ENCODE measurements at places on chromosomes 12 and 14.

DNA sequence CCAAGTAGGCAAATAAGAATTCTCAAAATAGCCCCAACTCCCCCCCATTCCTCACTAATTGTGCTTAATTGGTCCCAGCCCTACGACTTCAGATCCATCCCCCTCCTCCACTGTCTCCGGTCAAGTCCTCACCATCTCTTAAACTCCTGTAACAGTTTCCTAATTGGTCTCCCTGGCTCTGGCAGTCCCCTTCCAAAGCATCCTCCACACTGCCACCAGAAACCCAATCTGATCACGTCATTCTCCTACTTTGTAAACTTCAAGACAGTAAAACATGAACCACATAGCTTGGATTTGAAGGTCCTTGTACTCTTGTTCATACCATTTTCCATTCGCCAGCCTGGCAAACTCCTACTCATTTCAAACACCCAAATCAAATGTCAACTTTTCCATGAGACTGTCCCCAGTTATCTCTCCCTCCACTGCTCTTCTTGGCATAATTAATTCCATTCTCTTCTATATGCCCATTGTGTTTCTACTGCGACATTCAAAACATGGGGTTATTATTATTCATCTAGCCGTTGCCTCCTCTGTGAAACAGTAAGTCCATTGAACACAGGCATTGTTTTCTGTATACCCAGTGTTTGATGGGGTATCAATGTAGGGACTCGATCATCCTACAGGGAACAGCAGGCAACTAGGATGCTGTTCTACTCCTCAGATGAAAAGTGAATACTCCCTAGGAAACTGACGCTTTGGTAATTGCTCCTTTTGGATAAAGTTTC, 104.6 kb downstream of the EGLN3 start:
- DNase-seq: no peak

- DNase-seq: no peak
Observed at GRCh38 chr12:6849427-6849826, 1.7 kb downstream of the CDCA3 start.

DNA sequence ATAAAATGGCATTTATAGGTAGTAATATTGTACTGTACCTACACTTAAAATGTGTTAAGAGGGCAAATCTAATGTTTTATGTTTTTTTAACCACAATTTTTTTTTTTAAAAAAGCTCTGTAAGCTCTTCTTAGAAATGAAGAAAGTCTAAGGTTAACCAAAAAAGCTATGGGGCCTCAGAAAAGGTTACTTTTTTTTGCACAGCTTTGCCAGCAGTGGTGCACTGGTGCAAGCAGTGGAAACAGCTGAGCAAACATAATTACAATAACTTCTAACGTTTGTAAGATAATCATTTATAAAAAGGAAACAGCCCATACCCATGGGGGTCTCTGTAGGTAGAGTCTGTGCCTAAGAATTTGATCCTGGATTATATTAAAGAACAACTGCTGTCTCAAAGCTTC, 85.1 kb upstream of the NID2 start:
- no peak for DNase-seq

DNA sequence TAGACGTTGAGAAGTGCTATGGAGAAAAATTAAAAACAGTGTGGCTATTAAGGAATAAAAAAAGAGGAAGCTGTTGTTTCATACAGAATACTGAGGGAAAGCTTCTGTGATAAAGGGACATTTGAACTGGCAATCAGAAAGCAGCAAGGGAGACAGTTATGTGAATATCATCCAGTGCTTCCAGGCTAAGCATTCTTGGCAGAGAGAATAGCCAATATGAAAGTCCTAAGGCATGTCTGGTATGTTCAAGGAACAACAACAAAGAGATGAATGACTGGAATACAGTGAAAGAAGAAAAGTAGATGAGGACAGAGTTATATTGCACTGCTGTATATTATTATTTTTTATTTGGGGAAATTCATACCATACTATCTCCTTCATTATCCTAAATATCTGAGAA, 23.9 kb downstream of the SCAF11 start:
- no peak for DNase-seq

DNA sequence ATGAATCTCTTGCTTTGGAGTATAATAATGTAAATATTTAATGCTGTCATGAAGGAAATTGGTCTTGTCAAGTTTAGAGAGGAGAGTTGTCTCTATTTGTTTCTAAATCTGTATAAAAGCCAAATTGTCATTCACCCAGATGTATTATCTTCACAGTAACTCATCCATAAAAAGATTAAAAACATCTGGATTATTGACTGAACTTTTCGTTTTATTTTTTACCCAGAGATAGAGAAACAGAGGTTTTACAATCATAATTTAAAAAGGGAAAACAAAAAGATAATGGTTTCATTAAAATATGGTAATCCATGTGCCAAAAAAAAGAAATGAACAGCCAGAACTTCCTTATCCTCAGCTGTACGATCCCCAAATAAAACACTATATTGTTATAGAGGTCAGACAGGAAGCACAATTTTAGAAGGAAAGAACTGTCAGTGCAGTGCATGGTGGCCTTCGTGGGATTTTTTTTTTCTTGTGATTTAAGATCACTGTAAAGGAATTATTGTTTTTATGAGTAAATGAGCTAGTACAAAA, 125.9 kb downstream of the ACSS3 start:
- DNase-seq: no peak

GRCh38 chr14:59330455-59330854, 134.7 kb downstream of the GPR135 start:
- no peak for DNase-seq

DNA sequence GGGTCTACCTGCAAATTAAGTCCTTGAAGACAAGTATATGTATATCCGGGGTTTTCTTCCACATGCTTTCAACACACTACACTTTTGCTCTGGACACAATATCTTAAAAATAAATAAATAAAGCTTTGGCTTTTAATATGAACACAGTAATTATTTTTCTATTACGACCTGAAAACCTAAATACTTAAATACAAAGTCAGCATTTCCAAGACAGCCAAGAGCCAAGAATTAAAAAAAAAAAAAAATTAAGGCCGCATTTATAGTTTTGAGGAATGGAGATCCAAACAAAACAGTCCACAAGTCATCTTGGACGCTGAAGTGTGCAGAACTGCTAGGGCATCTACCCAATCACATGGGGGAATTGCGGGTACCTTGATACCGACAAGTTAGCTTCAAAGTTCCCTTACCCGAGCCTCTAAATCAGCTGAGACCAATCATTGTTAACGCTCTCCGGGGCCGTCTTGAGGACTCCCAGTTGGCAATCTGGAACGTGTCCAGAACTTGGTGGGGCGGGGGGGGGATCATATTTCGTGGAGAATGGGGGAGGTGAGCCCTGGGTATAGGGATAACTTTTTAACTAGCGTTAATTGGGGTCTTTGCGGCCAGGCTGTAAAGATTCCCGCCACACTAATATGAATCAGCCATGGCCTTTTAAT, 731 bp upstream of the PCNX4 start:
- DNase-seq: peak; percentile 80

DNA sequence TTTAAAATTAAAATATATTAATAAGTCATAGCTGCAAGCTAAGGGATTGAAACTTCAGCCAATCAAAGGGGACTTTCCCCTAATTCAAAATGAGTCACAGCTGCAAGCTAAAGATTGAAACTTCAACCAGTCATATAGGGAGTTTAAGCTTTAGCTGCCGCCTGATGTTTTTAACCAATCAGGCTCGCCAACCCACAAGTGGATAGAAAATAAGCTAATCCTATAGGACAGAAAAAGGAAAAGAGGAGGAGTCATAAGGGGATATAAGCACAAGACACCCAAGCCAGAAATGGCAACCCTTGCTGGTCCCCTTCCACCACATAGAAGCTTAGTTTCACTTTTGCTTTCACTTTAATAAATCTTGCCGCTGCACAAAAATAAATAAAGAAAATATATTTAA, 1154.6 kb downstream of the GALC start:
- DNase-seq: no peak

DNA sequence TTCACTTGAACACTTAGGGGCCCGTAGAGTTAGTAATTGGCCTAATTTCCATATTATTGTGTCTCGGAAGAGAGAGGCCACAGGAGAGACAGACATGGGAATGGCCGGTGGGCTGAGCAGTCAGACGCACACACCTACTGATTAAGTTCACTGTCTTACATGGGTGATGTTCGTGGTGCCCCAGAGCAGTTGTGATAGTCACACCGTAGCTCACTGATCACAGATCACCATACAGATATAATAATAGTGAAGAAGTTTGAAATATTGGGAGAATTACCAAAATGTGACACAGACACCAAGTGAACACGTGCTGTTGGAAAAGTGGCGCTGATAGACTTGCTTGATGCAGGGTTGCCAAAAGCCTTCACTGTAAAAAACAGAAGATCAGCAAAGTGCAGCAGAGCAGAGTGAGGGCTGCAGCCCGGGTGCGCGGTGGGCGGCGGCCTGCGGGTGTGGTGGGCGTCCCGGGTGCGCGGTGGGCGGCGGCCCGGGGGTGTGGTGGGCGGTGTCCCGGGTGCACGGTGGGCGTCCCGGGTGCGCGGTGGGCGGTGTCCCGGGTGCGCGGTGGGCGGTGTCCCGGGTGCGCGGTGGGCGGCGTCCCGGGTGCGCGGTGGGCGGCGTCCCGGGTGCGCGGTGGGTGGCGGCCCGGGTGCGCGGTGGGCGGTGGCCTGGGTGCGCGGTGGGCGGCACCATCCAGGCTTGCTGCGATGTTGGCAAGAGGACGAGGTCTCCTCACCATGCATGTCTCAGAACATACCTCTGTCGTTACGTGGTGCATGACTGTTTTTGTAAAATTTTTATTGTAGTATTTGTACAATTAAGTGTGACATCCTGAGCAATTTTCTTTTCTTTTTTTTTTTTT, 34.3 kb upstream of the TEX22 start:
- no peak for DNase-seq

DNA sequence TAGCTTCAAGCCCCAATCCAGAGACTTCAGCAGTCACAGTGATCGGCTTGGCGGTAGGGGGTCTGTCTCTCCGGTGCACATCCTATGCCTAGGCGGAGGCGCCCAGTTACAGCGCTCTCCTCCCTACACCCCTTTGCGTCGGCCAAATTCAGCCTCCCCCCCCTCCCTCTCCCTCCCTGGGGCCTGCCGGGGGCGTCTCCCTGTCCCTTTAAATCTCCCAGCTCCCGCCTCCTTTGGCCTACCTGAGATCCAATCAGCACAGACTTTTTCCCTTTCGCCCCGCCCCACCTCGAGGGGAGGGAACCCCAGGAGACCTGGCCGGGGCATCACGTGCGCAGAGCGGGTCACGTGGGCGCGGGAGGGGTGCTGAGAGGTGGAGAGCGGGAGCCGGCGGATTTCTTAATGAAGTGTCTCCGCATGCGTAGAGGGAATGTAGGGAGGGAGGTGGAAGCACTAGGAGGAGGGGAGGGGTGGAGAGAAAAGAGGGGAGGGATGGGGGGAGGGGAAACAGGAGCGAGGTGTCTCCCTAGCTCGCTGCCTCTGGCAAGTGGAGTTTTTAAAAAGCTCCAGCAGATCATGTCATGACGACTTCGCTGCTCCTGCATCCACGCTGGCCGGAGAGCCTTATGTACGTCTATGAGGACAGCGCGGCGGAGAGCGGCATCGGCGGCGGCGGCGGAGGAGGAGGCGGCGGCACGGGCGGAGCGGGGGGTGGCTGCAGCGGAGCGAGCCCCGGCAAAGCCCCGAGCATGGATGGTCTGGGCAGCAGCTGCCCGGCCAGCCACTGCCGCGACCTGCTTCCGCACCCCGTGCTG, at the start of gene HOXC13:
TSS of gene HOXC13 (plus strand) at position 506 of the 815 bp plus-strand sequence. CDS start at position 582, 76 bp downstream.
- no peak for DNase-seq

- DNase-seq: no peak
Observed at GRCh38 chr14:40847480-40847879, 759.2 kb upstream of the LRFN5 start.

- no peak for DNase-seq
Observed at GRCh38 chr14:82915381-82915780, 1381.7 kb upstream of the SEL1L start.

DNA sequence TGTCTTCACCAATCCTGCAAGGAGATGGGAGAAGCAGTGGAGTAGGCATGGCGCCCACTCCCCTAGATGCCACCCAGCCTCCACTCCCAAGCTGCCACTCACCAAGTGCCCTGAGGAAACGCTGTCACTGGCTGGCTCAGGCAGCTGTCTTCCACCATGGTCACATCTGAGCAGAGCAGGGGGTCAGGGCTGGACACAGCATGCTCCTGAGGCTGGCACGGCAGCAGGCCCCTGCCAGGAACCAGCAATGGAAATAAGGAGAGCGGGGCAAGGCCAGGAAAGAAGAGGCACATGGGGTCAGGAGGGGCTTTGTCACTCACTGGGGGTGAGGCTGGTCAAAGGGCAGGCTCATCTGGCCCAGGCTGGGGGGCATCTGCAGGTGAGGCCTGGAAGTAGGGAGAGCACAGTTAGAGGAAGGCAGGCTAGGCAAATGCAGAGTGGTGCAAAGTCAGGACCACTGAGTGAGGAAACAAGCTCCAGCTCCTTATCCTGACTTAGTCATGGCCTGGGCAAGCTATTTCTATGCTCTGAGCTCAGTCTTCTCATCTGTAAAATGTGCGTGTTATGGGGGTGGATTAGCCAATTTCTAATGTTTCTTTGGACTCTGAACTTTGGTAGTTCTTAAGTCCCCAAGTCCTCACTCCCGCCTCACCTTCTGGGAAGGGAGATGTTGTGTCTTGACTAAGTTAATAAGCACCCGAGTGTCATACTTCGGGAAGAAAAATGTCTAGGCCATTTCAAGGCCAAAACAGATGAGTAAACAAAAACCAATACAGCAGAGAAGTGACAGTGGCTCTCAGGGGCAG, 8.0 kb downstream of the NAB2 start:
- DNase-seq: no peak

GRCh38 chr12:26723379-26724308, 109.3 kb downstream of the ITPR2 start:
- no peak for DNase-seq

DNA sequence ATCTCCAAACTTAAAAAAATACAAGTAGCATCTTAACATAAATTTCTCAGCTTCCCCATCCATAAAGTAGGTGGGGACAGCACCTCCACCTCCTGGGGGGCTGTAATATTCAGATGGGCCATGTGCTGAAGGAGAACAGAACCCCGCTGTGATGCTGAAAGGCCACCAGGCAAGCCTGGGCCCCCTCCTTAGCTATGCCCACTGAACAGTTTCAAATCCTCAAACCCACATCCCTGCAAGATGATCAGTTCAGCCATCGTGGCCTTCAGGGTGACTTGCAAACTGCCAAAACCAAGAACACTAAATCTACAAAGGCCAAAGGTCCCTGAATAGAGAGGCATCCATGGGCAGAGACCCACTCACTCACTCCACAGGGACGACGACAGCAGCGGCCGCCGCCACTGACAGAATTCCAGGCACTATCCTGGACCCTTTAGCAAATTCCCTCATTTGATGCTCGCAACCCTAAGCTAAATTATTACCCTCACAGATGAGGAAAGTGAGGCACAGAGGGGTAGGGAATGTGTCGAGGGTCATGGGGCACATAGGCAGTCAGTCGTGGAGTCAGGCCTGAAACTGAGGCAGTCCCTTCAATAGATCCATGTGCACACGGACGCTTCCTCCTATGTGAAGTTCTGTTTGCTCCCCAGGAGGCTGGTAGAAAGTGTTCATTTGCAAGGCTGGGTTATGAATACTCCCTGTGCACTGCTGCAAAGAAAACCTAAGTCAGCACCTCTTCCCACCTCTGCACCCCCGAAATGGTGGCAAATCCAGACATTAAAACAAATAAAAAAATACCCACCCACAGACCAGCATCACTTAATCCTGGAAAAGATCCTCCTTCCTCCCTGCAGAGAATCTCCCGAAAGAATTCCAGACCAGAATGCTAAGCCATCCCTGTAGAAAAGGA, 5.9 kb downstream of the ITPK1 start:
- DNase-seq: no peak
